ENCODE measurements at places on chromosomes 1 and 21. TPM values are rescaled to one million over a fixed set of nuclear protein-coding genes. Genes with fewer than 3 reads are reported as not detected.

- DNase-seq, result no peak
Observed at GRCh38 chr1:178137238-178137637, 43.3 kb downstream of the RASAL2 start.

DNA sequence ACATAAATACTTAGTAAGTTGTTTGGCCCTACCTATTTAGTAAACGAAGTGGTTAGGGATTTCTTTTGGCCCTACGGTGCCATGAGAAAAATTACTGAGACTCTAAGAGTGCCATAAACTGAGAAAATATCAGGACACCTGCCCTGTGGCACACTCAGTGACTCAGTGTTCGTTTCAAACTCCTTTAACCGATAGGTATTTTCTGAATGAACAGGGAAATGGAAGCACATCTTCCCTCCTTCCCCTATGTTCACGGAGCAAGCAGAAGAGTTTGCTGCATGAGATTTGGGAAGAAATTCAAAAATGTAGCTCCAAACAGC, 134.2 kb downstream of the KAZN start:
- DNase-seq, result no peak

GRCh38 chr1:74856174-74856573, 123.2 kb downstream of the TYW3 start:
- DNase-seq, result no peak

DNA sequence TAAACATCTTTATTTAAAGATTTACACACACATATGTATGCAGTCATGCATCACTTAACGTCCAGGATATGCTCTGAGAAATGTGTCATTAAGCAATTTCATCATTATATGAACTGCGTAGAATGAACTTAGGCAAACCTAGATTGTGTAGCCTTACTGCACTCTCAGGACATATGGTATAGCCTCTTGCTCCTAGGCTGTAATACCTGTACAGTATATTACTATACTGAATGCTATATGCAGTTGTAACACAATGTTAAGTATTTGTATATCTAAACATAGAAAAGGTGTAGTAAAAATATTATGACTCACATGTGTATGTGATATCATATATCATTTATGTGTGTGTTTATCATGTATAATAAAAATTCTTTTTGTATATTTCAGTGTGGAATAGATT, 73.2 kb upstream of the QSOX1 start:
- no peak for DNase-seq

- DNase-seq, result no peak
Observed at GRCh38 chr1:85157436-85157835, 43.4 kb downstream of the SYDE2 start.

DNA sequence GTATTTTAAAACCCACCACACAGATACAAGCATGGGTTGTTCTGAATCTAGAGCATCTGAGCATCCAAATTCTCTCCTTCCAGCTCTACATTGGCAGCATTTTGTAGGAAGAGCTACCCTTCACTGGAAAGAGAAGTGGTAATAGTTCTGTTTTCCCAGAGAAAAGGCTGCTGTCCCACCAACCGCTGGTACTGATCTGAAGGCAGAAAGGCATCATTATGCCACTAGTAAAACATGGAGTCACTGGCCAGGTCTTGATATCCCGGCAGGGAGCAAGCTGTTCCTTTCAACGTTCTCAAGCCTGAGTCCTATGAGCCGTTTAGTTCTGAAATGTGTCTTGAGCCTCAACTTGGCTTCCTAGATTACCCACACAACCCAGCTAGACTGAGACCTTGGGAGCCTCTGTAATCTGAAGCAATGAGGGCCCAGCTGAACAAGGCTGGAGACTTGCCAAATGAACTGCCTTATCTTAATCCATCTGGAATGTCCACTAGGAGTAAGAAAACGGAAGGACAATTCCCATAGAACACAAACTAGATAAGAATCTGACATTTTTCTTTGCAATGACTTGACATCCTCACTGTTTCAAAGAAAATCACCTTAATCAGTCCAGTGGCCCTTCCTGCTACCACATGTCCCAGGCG, 116.8 kb downstream of the KCNH1 start:
- DNase-seq, result no peak

GRCh38 chr1:6260961-6261614, at the start of gene GPR153:
GPR153 (minus strand) TSS chr1:6261098; CDS start chr1:6254905, 6,193 bp downstream.
- DNase-seq, result peak; percentile 47

WDR64 gene
- not detected for total RNA-seq

DISC1 gene
- total RNA-seq, result 2.8 TPM

HHAT gene
- total RNA-seq, result 1.6 TPM

SPRR5 gene
- not detected for total RNA-seq

OR6K3 gene
- total RNA-seq, result not detected

PIGP gene
- 19.2 TPM for total RNA-seq

KCNJ15 gene
- 0.15 TPM for total RNA-seq
